ENCODE measurements at places on chromosomes 6 and 20.

DNA sequence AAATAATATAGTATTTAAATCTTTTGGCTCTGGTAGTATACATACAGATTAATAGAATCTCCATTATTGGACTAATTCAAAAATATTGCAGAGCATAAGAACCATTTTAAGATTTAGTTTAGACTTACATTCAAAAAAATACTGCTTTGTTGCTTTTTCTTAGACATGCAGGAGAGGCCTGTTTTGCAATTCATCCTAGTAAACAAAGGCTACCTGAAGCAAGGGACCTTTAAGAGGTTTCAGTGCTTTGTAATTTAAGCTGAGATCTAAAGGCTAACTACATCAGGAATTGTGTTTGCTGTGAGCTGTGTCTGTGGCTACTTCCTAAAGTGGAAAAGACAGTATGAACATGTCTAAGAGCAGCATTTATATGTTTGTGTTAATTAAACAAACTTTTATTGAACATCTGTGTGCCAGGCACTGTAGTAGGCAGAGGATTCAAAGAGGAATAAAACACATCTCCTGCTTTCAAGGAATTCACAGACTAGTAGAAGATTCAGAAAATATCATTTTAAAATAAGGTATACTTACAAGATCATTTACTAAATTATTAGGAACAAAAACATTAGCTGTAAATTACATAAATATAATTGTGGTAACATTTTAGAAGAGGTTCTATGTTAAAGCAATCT, 29.1 kb upstream of the CALHM6 start:
- ATAC-seq = no peak

DNA sequence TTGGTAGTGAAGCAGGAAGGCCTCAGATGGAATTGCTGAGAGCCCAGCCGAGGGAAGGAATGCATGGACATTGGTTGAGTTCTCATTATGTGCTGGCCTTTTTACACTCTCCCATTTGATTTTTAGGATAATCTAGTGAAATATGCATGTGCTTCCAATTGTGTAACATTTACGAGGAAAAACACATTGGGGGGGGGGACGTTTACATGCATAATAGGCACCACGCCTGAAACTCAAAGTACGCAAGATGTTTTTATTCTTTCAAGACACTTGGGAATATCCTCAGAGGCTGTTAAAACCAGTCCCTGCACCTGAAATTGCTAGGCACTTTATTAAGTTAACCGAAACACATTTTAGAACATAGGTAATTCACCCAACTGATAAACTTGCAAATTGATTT, 118.5 kb upstream of the CDH4 start:
- ATAC-seq = no peak

DNA sequence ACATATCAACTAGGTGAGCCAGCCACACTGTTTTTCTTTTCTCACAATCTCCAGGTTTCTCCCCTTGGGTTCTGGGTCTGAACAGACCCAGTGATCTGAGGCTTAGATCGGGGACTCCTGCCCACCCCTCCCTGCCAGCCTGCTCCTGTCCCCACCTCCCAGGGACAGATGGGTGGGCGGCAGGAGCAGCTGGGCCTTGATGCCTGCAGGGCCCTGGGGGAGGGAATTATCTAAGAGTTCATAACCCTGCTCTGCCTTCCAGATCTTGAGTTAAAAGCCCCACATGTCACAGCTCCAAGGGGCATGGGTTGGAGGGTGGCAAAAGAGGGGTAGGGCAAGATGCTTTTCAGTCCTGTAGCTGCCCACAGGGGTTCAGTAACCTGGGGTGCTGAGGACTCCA, 5.2 kb upstream of the XKR7 start:
- ATAC-seq = no peak

- ATAC-seq = no peak
These were observed 61.8 kb downstream of the LMBRD1 start for GRCh38 chr6:69735027-69735426.

- no peak for ATAC-seq
These were observed 79.4 kb downstream of the DLL1 start for GRCh38 chr6:170211404-170212025.

- ATAC-seq = peak; percentile 65
These were observed 280.6 kb downstream of the SLC35F1 start for GRCh38 chr6:118187568-118188164.

- no peak for ATAC-seq
These were observed 160.1 kb downstream of the SIM1 start for GRCh38 chr6:100304575-100304974.

DNA sequence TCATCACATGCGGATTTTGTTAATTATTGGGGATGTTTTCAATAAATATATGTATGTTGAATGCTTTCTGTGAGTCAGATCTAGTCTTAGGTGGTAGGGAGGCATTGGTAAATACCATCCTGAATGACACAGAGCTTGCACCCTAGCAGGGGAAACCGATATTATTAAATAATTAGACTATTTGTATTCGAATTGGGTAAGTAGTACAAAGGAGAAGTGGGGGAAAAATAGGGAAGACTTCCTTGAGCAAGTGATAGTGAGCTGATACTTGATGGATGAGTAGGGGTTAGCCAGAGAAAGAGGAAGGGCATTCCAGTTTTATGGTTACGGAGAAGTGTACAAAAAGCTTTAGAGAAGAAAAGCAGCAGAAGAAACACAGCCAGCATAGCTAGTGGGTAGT, 1.5 kb downstream of the RIOK1 start:
- ATAC-seq = no peak

- no peak for ATAC-seq
These were observed 282.2 kb upstream of the EPHA7 start for GRCh38 chr6:93701526-93701925.

GRCh38 chr6:56905378-56905777, 49.5 kb upstream of the BEND6 start:
- ATAC-seq = no peak

DNA sequence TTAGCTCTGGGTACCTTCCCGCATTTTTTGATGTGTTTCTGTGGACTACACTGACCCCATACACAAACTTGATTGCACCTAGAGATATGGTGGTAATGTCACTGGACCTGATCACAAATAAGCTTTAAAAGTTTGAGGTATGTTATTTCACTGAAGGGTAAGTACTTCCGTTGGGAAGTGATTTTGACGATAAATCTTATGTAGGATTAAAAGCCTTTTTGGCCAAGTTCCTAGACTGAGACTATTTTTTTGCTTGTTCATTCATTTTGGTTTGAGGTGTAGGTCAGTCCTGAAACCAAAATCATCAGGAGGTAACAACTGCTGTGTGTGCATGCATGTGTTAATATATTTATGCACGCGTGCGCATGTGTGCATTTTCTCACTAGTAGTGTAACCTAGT, 336.3 kb downstream of the TFAP2A start:
- no peak for ATAC-seq

DNA sequence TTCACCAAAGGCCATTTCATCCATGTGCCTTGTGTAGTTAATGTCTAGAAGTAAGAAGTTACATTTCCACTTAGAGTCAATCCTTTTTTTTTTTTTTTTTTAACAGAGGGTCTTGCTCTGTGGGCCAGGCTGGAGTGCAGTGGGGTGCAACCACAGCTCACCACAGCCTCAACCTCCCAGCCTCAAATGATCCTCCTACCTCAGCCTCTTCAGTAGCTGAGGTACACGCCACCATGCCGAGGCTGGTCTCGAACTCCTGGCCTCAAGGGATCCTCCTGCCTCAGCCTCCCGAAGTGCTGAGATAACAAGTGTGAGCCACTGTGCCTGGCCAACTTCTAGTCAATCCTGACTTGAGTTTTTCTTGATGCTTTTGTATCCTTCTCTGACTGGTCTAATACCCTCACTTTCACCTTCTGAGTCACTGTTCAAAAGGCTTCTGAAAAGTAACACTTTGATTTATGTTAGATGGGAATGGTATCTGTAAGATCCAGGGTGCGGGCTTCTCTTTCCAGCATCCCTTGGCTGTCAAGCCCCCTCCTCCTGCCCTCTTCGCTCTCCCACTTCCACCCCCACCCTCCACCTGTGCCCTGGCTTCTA, 22.1 kb downstream of the TRAM2 start:
- ATAC-seq = no peak

DNA sequence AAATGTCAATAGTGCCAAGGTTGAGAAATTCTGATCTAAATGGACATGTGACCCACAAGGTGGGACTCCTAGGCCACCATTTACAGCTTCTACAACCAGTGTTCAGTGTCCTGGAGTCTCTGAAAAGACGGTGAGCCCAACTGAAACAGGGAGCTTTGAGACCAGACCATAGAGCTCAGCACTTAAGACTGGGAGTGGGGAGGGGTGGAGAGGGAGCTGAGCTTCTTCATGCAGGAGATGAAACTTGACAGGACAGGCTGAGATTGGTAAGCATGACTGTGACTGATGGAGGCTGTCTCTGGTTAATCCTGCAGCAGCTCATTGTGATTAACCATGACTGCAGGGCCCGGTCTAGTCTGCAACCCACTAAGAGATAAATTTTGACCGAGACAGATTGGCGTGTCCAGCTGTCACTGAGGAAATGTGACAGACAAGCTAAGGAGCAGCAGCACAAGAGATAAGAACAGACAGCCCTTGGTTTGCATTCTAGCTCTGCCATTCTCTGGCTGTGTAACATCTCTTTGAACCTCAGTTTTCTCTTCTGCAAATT, 1.4 kb upstream of the AAR2 start:
- ATAC-seq = no peak

GRCh38 chr6:28606424-28607391, 81.0 kb downstream of the GPX5 start:
- peak; percentile 62 for ATAC-seq

- ATAC-seq = no peak
These were observed 24.6 kb downstream of the DSTN start for GRCh38 chr20:17594443-17594842.

DNA sequence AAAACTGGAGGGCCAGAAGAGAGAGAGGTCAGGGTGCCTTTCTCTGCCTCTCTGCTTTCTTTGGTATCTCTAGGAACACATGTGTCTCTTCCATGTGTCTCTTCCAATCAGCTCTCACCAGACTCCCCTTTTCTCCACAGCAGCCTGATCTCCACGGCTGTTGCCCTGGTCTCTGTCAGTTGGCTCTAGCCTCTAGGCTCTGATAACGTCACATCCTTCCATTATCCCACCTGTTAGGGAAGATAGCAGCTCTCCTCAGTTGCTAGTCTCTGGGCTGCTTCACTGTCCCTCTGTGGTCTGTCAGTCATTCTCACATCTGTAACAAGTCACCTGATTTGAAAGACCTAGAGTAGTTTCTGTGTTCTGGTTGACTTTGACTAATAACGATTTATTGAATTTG, 80.2 kb downstream of the PLCB4 start:
- ATAC-seq = no peak

GRCh38 chr6:106882601-106883518, 91.7 kb downstream of the CD24 start:
- ATAC-seq = no peak

- ATAC-seq = no peak
These were observed 80.1 kb upstream of the ID4 start for GRCh38 chr6:19757036-19757435.

GRCh38 chr6:26235302-26235670, 129.7 kb upstream of the BTN3A2 start:
- no peak for ATAC-seq

GRCh38 chr6:117483645-117484016, 1.2 kb downstream of the DCBLD1 start:
- no peak for ATAC-seq

GRCh38 chr6:136113736-136114173, 136.4 kb downstream of the MTFR2 start:
- ATAC-seq = no peak

DNA sequence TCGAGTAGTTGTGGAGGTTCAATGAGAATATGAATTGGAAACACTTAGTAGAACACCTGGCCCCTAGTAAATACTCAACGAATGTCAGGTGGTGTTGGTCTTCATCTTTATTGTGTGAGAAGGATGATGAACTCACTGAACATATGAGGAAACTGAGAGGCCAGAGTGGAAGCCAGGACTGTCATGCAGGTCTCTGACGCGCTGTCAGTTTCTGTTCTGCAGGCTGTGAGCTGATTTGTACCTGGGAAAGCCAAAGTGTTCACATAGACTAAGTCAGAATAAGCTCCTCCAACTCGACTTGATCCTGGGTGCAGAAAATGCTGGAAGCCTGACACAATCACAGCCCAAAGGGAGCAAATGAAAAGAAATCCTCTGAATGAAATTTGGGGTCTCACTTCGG, 222.2 kb downstream of the LY86 start:
- peak; percentile 68 for ATAC-seq

- no peak for ATAC-seq
These were observed 62.8 kb downstream of the PSMB1 start for GRCh38 chr6:170490259-170490658.

GRCh38 chr20:54335299-54335698, 127.4 kb downstream of the PFDN4 start:
- ATAC-seq = no peak

DNA sequence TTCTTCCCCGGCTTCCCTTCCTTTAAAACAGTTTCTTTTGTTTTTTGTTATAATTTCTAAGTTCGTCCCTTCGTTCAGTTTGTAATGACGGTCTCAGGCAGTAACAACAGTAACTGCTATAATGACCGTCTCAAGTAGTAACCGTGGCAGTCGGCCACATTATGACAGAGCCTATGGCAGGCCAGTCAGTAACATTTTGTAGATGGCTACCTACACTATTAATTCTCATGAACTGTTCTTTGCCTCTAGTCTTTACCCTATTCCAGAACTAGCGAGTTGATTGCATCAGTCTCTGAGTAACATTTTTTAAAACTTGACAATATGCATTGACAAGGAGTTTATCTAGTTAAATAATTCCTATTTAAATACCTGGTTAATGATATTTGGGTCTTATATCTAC, 43.0 kb upstream of the ADGRG6 start:
- ATAC-seq = no peak

- no peak for ATAC-seq
These were observed 485.2 kb downstream of the GRIK2 start for GRCh38 chr6:101878554-101879276.

GRCh38 chr6:43517505-43518357, 842 bp downstream of the POLR1C start:
- ATAC-seq = no peak

DNA sequence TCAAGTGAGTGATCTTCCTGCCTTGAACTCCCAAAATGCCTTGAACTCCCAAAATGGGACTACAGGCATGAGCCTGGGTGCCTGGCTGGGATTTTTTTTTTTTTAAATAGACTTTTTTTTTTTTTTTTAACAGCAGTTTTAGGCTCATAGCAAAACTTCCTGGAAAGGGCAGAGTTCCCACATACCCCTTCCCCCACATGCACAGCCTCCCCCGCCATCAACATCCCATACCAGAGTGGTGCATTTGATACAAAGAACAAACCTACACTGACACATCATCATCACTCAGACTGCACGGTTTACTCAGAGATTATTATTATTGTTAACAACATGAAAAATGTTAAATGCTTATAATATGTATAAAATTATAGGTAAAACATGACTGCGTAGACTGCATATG, 26.0 kb downstream of the UQCC1 start:
- no peak for ATAC-seq

GRCh38 chr6:36933102-36933501, 21.4 kb upstream of the PI16 start:
- ATAC-seq = no peak

DNA sequence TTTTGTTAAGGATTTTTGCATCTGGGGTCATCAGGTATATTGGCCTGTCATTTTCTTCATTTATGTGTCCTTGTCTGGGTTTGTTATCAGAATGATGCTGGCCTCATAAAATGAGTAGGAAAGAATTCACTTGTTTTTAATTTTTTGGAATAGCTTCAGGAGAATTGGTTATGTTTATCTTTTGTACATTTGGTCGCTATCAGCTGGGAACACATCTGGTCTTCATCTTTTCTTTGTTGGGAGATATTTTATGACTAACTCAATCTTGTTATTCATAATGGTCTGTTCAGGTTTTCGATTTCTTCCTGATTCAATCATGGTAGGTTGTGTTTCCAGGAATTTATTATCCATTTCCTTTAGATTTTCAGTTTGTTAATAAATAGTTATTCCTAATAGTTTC, 207.5 kb upstream of the ASCC3 start:
- no peak for ATAC-seq

- ATAC-seq = no peak
These were observed 20.2 kb downstream of the APMAP start for GRCh38 chr20:24972341-24972740.
